ENCODE measurements at places on chromosomes 11 and 22.

GRCh38 chr11:1884303-1884700 lies 7.4 kb downstream of the PRR33 start:
- no peak for DNase-seq

DNA sequence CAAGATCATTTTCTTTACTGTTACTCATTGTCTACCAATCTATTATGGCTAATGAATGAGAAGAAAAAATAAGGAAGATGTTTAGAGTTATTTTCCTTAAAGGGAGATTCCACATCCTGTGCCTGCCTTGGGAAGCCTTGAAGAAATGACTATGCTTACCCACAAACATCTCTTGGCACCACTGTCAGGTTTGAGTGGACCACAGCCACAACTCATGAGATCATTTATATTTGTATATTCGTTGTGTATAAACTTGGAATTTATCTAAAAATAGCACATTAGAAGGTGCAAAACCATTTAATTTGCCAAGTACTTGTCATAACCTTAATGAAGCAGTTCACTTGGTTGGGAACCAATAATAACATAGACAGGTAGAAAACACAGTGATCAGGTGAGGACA lies 740.8 kb downstream of the DLG2 start:
- DNase-seq: no peak

- no peak for DNase-seq
Measured at GRCh38 chr11:119605137-119605665, 123.8 kb downstream of the NECTIN1 start.

DNA sequence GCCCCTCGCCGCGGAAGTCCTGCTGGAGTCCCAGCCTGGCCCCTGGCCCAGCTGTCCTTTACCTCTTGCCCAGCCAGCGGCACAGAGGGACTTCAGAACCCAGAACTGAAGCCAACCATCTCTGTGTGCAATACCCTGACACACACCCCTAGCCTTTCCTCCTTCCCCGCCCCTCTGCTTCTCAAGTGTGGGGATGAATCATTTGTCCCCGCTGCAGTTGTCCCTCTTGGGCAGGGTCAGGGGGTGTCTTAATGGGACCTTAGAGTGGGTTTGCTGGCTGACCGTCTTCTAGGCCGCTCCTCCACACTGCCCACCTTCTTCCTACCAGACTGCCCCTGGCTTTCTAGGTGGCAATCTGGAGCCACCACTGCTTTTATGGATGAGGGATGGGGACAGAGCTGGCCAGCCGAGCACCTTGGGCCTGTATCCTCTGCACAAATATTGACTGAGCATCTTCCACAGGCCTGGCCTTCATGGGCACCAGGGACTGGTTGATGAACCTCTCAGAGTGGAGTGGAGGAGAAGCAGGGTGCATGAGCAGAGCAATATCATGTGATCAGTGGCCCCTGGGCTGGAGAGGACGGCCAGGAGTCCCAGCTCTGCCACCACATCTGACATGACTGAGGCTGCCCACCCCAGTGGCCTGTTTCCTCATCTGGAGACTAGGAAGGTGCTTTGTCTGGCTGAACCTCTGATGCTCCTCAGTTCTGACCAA lies 668 bp upstream of the CHST1 start:
- DNase-seq: no peak

DNA sequence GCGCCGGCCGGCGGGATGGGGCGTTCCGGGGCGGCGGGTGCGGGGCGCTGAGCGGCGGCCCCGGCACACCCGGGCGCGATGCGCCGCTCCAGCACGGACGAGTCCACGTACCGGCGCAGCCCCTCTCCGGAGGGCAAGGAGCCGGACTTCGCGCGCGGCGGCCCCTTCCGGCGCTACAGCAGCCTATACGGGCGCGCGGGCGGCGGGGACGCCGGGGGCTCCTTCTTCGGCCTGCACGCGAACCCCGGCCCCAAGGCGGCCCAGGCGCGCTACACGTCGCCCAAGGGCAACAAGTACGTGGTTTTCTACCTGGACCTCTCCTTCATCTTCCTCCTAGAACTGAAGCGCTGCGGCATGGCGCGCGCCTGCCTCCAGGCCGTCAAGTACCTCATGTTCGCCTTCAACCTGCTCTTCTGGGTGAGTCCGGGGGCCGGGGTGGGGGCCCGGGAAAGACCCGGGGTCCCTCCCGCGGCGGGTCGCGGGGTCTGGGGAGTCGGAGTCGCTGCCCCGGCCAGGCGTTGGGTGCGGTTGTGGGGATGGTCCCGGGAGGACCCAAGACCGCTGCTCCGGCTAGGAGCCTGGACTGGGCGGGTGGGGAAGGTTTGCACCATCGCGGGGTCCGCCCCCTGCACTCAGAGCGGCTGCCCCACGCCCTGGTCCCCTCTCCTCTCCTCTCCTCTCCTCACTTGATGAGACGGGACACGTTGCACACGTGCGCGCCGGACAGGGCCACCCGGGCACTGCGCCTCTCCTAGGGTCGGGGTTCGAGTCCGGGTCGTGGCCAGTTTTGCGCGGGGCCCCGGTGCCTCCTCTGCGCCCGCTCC lies 7.5 kb downstream of the TSPAN4 start:
- DNase-seq: no peak

GRCh38 chr11:64100782-64101353 lies 65.0 kb downstream of the MACROD1 start:
- no peak for DNase-seq

Measured in effector memory CD4-positive, alpha-beta T cell (primary cell).